Memory B cell (primary cell): ENCODE measurements at places on chromosomes 11 and 22.

- H3K36me3 ChIP-seq: peaks cover 16% of the 10 kb centered on the region
- DNase-seq: no peak
- H3K4me1 ChIP-seq: peaks cover 42% of the 10 kb centered on the region
- H3K27ac ChIP-seq: peak overlapping the region; percentile 6
- no peaks in the 10 kb centered on the region for H3K27me3 ChIP-seq
These were observed 39.0 kb downstream of the BMAL1 start for GRCh38 chr11:13316528-13316961.

GRCh38 chr11:110488446-110488845 is 58.7 kb downstream of the FDX1 start:
- peaks cover 14% of the 10 kb centered on the region for H3K27me3 ChIP-seq
- no peak overlapping the region for H3K4me3 ChIP-seq
- H3K27ac ChIP-seq: no peak overlapping the region

DNA sequence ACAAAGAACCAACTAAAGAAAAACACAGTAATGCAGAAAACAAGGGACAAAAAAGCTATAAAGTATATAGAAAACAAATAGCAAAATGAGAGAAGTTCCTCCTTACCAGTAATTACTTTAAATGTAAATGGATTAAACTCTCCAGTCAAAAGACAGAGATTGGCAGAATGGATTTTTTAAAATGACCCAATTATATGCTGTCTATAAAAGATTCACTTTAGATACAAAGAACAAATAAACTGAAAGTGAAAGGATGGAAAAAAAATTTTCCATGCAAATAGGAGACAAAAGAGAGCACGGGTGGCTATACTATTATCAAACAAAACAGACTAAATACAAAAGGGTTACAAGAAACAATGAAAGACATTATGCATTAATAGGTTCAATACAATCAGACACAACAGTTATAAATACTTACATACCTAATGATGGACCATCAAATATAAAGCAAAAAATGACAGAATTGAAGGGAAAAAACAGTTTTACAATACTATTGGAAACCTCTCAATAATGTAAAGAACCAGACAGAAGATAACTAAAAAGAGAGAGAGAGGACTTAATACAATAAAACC is 64.6 kb downstream of the NARS2 start:
- H3K4me3 ChIP-seq: no peak overlapping the region
- DNase-seq: no peak
- peaks cover 3% of the 10 kb centered on the region for H3K4me1 ChIP-seq

DNA sequence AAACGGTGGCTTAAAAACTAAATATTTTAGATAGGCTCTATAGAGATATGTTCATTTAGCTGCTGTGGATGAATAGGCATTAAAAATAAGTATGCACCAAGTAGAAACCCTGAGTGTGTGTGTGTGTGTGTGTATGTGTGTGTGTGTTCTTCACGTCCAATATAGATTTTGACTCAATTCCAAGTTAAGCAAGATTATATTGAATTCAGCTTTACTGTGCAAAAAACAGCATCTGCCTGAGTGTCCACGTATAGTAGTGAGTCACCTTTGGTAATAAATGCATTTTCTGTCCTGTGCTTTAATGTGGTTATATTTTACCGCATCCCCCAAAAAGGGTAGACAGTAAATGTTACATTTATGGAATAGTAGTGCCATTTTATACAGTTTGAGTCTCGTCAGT is 71.2 kb downstream of the PDHX start:
- no peaks in the 10 kb centered on the region for H3K27me3 ChIP-seq
- DNase-seq: no peak
- H3K27ac ChIP-seq: no peak overlapping the region
- H3K4me3 ChIP-seq: no peak overlapping the region
- H3K4me1 ChIP-seq: peaks cover 9% of the 10 kb centered on the region
- peaks cover 20% of the 10 kb centered on the region for H3K36me3 ChIP-seq

- no peak overlapping the region for H3K4me3 ChIP-seq
- H3K4me1 ChIP-seq: no peaks in the 10 kb centered on the region
- no peak overlapping the region for H3K27ac ChIP-seq
- no peak for DNase-seq
These were observed 79.5 kb downstream of the SLC36A4 start for GRCh38 chr11:93118276-93118675.

DNA sequence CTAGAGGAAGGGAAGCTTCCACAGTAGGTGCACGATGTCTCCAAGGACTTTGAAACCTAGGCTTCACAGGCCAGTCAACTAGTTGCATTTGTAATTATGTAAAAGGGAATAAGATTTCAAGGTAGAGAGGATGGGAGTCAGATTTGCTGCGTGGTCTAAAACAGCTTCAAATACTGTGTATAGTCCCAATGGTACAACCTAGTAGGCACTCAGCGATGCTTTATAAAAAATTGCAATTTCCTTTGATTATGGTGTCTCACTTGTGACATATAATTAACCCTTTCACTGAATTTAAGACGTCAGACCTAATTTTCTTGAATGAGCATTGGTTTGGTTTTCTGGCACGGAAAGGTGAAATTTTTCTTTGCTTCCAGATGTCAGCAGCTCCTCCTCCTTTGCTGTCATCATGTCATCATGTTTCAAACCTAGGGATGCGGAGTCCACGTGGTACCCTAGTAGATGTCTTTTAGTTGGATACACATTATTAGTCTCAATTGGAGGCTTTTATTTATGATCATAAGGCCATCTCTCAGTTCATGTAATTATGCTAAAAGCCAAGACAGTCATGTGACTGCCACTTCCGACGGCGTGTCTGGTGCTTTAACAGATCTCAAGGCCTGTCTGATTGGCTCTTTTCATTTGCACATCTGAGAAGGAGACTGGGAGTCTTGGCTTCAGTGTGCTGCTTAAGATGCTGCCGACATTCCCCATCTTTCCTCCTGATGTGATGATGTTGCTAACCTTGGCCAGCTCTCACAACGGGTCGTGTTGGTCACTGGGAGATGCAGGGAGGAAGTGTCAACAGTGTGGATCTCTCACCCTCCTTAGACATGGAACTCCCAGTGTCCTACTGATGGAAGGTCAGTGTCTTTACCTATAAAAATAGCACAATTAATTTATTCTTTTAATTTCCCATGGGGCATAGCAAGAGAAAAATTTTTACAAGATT is 134.0 kb downstream of the HIPK3 start:
- no peaks in the 10 kb centered on the region for H3K27me3 ChIP-seq
- H3K36me3 ChIP-seq: no peaks in the 10 kb centered on the region
- H3K4me3 ChIP-seq: no peak overlapping the region
- H3K4me1 ChIP-seq: peaks cover 17% of the 10 kb centered on the region

GRCh38 chr11:12174477-12175143 is 64.2 kb downstream of the MICAL2 start:
- no peaks in the 10 kb centered on the region for H3K4me1 ChIP-seq
- H3K36me3 ChIP-seq: no peaks in the 10 kb centered on the region
- H3K27ac ChIP-seq: no peak overlapping the region
- H3K4me3 ChIP-seq: no peak overlapping the region
- no peak for DNase-seq

DNA sequence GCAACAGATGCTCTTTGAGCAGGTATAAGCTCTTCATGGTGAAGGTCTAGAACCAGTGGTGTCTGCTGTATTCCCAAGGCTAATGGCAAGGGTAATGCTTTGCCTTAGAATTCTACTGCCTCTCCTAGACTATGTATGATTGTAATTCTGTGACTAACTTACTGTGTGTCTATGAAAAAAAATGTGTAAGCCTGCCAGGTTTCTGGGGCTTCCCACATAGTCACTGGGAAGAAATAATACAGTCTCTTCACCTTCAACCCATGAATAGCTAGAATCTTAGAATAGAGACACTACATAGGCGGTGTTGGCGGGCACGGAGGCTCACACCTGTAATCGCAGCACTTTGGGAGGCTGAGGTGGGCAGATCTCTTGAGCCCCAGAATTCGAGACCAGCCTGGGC is 84.1 kb downstream of the C11orf91 start:
- DNase-seq: no peak
- no peak overlapping the region for H3K4me3 ChIP-seq

- H3K36me3 ChIP-seq: peaks cover 4% of the 10 kb centered on the region
- no peaks in the 10 kb centered on the region for H3K27me3 ChIP-seq
- H3K4me3 ChIP-seq: no peak overlapping the region
- DNase-seq: no peak
- peaks cover 18% of the 10 kb centered on the region for H3K4me1 ChIP-seq
These were observed 5.7 kb downstream of the KCNQ1 start for GRCh38 chr11:2450321-2451041.

GRCh38 chr22:49528420-49528720 is 299.3 kb downstream of the BRD1 start:
- H3K27ac ChIP-seq: no peak overlapping the region
- DNase-seq: no peak
- peaks cover 15% of the 10 kb centered on the region for H3K36me3 ChIP-seq
- H3K27me3 ChIP-seq: no peaks in the 10 kb centered on the region

- no peaks in the 10 kb centered on the region for H3K27me3 ChIP-seq
- DNase-seq: peak; percentile 27
- H3K27ac ChIP-seq: no peak overlapping the region
- no peaks in the 10 kb centered on the region for H3K36me3 ChIP-seq
- peaks cover 13% of the 10 kb centered on the region for H3K4me1 ChIP-seq
These were observed 27.0 kb upstream of the YWHAH start for GRCh38 chr22:31917227-31917921.

DNA sequence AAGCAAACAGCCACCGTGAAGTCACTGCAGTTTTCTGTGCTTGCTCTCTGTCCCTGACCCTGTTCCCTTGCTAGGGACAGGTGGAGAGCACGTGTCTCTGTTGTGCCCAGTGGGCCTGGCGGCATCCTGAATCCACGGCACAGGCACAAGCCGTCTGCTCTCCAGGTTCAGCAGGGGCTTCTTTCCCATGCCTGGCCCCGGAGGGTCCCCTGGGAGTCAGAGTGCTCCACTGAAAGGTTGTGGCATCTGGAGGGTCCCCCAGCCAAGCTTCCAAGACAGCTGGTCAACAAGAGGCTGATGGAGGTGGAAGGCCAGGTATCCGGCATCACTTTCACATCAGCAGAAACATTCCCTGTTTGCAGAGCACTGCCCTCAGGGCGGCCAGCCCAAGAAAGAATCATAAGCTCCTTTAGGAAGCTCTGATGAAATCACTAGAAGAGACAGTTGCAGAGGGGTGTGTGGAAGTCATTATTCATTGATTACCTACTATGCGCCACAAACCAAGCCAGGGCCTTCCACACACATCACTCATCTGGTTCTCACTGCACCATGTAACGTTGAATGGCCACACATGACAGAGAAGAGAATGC is 346.4 kb upstream of the B3GAT1 start:
- peaks cover 1% of the 10 kb centered on the region for H3K36me3 ChIP-seq
- H3K27me3 ChIP-seq: peaks cover 10% of the 10 kb centered on the region
- H3K27ac ChIP-seq: no peak overlapping the region
- no peak overlapping the region for H3K4me3 ChIP-seq
- H3K4me1 ChIP-seq: no peaks in the 10 kb centered on the region

DNA sequence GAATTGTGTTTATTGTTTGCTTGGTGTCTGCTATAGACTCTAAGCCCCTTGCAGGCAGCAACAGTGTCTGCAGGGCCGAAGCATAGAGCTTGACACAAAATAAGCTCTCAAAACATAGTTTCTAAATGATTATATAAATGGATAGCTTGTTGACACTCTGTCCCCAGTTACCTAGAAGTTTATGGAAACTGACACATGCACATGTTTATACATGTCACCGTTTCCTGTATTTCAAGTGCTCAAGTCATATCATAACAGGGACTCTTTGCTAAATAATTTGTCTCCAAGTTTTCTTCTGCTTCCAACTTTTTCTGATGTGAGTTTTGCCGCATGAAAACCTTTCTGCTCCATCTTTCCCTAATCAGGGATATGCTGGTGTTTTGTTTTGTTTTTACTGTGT is 3.7 kb upstream of the OR6X1 start:
- H3K4me1 ChIP-seq: no peaks in the 10 kb centered on the region
- no peak overlapping the region for H3K27ac ChIP-seq
- peaks cover 6% of the 10 kb centered on the region for H3K36me3 ChIP-seq
- peaks cover 1% of the 10 kb centered on the region for H3K27me3 ChIP-seq
- H3K4me3 ChIP-seq: no peak overlapping the region
- no peak for DNase-seq

DNA sequence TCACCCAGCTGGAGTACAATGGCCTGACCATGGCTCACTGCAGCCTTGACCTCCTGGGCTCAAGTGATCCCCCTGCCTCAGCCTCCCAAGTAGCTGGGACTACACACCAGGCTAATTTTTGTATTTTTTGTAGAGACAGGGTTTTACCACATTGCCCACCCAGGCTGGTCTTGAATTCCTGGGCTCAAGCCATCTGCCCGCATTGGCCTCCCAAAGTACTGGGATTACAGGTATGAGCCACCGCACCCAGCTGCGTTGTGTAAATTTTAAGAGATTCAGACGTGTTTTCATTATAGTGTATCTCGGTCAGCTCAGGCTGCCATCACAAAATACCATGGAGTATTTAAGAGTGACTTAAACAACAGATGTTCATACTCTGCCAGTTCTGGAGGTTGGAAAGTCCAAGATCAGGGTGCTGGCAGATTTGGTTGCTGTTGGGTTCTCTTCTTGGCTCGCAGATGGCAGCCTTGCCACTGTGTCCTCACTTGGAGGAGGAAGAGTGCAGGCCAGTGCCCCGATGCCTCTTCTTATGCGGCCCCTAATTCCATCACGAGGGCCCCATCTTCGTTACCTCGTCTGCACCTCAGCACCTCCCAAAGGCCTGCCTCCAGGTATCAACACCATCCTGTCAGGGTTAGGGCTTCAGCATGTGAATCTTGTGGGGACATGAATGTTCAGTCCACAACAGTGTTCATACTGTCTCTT is 32.6 kb upstream of the PARVB start:
- H3K27me3 ChIP-seq: no peaks in the 10 kb centered on the region
- H3K36me3 ChIP-seq: peaks cover 32% of the 10 kb centered on the region
- H3K4me1 ChIP-seq: peaks cover 26% of the 10 kb centered on the region
- no peak for DNase-seq
- no peak overlapping the region for H3K4me3 ChIP-seq

DNA sequence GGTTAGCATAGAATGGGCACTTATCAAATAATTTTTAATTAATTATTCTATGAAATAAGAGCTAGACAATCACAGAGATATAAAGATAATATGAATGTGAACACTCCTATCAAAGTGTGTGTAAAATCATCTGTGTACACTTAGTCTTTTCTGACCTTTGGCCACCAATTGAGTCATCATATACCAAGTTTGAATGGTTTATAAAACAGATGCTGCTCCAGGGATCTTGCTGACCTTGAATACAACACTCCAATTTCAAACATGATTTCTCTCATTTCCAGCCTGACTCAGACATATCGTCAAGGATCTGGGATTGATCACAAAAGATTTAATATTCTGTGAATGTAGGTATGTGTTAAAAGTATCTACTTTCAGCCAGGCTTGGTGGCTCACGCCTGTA is 2.9 kb upstream of the OR51V1 start:
- no peaks in the 10 kb centered on the region for H3K36me3 ChIP-seq
- H3K4me1 ChIP-seq: no peaks in the 10 kb centered on the region
- H3K27ac ChIP-seq: no peak overlapping the region
- peaks cover 5% of the 10 kb centered on the region for H3K27me3 ChIP-seq
- no peak for DNase-seq

- no peaks in the 10 kb centered on the region for H3K4me1 ChIP-seq
- H3K4me3 ChIP-seq: no peak overlapping the region
- peaks cover 20% of the 10 kb centered on the region for H3K27me3 ChIP-seq
- no peak overlapping the region for H3K27ac ChIP-seq
These were observed 428.9 kb upstream of the B3GAT1 start for GRCh38 chr11:134840945-134841344.

- peaks cover 21% of the 10 kb centered on the region for H3K4me1 ChIP-seq
- no peak overlapping the region for H3K4me3 ChIP-seq
- H3K27me3 ChIP-seq: no peaks in the 10 kb centered on the region
- peaks cover 28% of the 10 kb centered on the region for H3K36me3 ChIP-seq
- H3K27ac ChIP-seq: peak overlapping the region; percentile 40
These were observed 172.5 kb downstream of the TBC1D22A start for GRCh38 chr22:46934746-46935491.
